Heart right ventricle (tissue), 16 donors: ENCODE measurements at places on chromosomes 3 and 15. TPM values are rescaled to one million over a fixed set of nuclear protein-coding genes. Genes with fewer than 3 reads are reported as not detected.

- H3K4me1 ChIP-seq = no peaks in the 10 kb centered on the region
- no peak overlapping the region for H3K27ac ChIP-seq
- no peak overlapping the region for H3K4me3 ChIP-seq
- DNase-seq = no peak
- no peaks in the 10 kb centered on the region for H3K27me3 ChIP-seq
- H3K36me3 ChIP-seq = no peaks in the 10 kb centered on the region
These were observed 43.8 kb upstream of the C2CD4B start for GRCh38 chr15:62208884-62209283.

Gene CISH
- total RNA-seq = 22.8 TPM

- H3K4me3 ChIP-seq = no peak overlapping the region
- H3K36me3 ChIP-seq = no peaks in the 10 kb centered on the region
- no peak for DNase-seq
- no peaks in the 10 kb centered on the region for H3K27me3 ChIP-seq
- no peaks in the 10 kb centered on the region for H3K4me1 ChIP-seq
- H3K27ac ChIP-seq = no peak overlapping the region
These were observed 176.6 kb downstream of the VGLL3 start for GRCh38 chr3:86814321-86814720.

Gene GATA2
- total RNA-seq = 6.8 TPM

Gene SCAMP5
- 7.5 TPM for total RNA-seq

GRCh38 chr15:79878078-79878705 is 18.6 kb downstream of the MTHFS start:
- no peak overlapping the region for H3K4me3 ChIP-seq
- no peaks in the 10 kb centered on the region for H3K27me3 ChIP-seq
- peaks cover 8% of the 10 kb centered on the region for H3K4me1 ChIP-seq
- no peak for DNase-seq

Gene ZPLD1
- total RNA-seq = not detected

Gene LMCD1
- 38.4 TPM for total RNA-seq

Gene CHL1
- total RNA-seq = 4.5 TPM

- no peak overlapping the region for H3K27ac ChIP-seq
- no peak overlapping the region for H3K4me3 ChIP-seq
- H3K36me3 ChIP-seq = no peaks in the 10 kb centered on the region
- H3K27me3 ChIP-seq = peaks cover 7% of the 10 kb centered on the region
- no peak for DNase-seq
These were observed 221.6 kb downstream of the TBC1D2B start for GRCh38 chr15:77855871-77856270.

Gene RAB27A
- 4.7 TPM for total RNA-seq

DNA sequence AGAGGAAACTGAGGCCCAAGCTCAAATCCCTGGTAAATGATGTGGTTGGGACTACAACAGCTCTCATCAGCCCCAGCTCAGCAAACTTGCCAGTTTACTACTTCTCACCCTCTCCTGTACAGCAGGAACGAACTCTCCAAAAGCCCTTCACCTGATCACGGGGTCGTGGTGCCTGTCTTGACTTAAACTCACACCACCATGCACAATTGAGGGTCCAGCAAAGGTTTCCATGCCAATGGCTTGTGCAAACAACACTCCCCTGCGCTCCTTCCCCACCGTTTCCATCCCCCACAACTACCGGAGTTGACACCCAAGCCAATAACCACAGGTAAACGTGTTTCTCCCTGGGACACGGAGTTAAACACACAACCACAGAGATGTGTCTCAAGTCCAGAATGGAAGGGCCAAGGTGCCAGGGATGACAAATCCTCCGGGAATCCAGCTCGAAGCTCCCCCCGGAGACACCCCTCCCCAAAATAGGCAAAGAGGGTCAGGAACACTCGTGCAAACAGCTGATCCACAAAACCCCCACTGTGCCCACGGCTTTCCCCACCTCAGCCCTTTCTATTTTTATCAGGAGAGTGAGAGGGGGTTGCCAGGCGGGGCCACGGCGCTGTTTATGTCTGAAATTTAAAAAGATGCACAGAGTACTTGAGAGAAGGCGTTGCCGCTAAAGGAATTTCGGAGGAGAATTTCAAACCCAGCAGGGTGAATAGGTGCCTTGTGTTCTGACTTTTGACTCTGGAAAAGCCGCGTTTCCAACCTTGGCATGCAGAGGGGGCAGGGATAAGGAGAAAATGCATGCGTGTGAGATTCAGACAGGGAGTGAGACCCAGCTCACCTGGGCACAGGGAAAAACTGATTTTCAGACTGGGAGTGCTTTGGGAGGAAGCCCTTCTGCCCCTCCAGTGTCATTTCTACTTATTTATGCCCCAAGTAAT is 10.6 kb upstream of the ACAN start:
- H3K36me3 ChIP-seq = no peaks in the 10 kb centered on the region
- no peak overlapping the region for H3K4me3 ChIP-seq
- no peaks in the 10 kb centered on the region for H3K4me1 ChIP-seq

DNA sequence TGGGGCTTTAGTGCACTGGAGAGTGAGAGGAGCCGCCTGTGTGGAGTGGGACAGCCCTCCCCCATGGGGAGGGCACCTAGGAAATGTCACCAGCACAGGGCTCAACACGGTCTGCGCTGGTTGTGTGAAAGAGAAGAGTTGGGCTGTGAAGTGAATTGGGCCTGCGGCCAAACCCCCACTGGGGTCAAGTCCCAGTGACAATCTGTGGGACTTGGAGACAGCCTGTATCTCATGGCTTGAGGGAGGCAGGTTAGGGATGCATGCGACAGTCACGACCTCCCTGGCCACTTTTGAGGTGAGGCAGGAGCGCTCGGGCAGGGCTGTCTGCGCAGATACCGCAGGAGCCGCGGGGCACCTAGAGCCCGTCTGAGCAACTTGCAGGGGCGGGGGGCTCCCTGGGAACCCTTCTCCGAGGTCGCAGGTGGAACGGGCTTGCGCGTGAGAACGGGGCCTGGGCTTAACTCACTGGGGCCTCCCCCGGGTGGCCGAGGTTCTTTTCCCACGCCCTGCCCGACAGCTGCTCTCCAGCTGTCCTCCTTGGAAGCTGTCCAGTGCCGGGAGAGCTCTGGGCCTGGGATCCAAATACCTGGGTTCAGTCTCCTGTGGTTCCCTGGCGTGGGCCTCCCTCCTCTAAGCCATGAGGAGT is 77.4 kb downstream of the SNRK start:
- peaks cover 11% of the 10 kb centered on the region for H3K36me3 ChIP-seq
- no peaks in the 10 kb centered on the region for H3K27me3 ChIP-seq
- H3K4me3 ChIP-seq = no peak overlapping the region

Gene TRH
- not detected for total RNA-seq

DNA sequence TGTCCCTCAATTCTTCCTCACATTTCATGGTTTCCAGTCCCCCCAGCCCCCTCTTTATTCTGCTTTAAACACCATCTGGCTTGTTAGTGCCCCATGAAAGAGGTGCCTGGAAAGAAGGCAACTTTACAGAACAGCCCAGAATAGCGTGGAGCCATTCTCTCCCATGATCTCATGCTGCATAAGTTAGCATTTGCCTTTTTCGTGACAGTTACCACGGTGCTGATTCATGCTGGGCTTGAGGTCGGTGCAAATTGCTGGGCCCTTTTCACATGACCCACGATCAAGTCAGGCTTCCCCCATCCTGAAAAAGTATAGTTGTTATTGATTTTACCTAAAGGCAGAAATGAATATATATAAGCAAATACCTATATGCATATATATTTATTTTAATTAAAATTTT is 29.6 kb downstream of the SQOR start:
- no peak overlapping the region for H3K4me3 ChIP-seq
- H3K4me1 ChIP-seq = peaks cover 6% of the 10 kb centered on the region
- no peaks in the 10 kb centered on the region for H3K27me3 ChIP-seq
- DNase-seq = no peak

DNA sequence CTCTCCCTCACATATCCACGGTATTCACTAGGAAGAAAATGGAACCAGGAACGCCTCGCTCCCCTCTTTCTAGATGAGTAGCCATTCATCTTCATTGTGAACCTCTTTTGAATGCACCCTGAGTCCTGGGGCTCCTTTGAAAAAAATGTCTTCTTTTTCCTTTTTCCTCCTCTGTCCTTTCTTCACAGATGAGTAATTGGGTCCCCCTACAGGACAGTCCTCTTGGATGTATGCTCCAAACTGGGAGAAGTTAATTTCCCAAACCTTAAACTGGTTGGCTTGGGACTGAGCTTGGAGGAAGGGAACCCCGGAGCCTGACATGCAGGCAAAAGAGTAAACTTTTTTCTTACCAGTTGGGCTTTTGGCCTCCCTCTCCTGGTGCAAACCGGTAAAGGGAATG is 108.8 kb downstream of the DPH6 start:
- H3K27me3 ChIP-seq = no peaks in the 10 kb centered on the region
- no peak for DNase-seq
- H3K27ac ChIP-seq = no peak overlapping the region
- no peaks in the 10 kb centered on the region for H3K4me1 ChIP-seq
- no peaks in the 10 kb centered on the region for H3K36me3 ChIP-seq

DNA sequence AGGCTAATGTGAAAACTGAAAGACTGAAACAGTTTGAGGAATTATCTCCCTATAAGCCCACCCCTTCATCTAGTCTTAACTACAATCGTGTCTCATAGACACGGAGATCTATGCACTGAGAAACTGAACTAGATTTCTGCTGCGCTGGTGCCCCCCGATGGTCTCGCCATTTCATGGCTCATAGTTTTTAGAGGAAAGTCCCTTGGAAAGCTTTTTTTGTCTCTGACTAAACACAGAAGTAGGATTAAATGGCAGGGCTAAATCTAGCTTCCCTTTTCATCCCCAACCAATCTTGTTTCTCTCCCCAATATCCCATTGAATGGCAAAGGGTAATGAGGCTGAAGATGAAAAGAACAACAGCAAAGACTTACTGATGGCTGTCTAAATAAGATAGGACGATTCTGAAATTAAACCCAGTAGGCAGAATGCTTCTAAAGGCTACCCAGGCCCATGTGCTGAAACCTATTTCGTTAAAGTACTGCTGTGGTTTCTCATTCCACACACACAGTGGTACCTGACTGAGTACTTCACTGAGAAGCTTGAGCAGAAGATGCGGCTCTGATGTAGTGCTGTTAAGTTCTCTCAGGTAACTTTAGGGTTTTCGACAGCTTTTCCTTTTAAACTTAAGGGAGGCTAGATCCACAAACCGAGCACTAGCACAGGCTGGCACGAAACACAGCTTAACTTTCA is 142.7 kb downstream of the GADL1 start:
- no peak overlapping the region for H3K27ac ChIP-seq
- no peaks in the 10 kb centered on the region for H3K36me3 ChIP-seq
- no peaks in the 10 kb centered on the region for H3K27me3 ChIP-seq
- H3K4me3 ChIP-seq = no peak overlapping the region
